ENCODE measurements at places on chromosomes 12 and 14.
A peak's percentile ranks its signal among the peaks of the same experiment; 100 is the strongest.

GRCh38 chr14:68305738-68306137, 486.2 kb downstream of the RAD51B start:
- DNase-seq, result no peak

GRCh38 chr12:15982071-15982470, 70.9 kb downstream of the DERA start:
- DNase-seq, result no peak

DNA sequence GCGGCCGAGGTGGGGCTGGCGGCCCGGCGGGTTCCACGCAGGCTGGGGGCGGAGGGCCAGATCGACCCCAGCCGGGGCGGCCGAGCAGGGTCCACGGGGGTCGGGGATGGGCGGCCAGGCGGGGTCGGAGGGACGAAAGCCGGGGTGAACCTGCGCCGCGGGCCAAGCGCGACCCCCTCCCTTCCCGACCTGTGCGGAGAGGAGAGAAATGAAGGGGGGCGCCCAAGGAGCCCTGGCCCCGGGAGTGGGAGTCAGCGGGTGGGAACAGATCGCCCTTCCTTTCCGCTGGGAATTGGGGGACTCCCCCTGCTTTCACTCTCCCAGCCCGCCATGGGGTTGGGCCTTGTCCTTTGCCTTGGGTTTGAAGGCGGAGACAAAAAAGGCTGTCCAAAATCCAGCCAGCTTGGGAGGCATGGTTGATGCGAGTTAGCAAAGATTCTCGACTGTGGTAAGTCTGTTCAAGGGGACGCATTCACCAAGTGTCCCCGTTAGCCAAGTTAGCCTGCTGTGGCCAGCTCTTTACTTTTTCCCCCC, 559 bp upstream of the CKAP4 start:
- peak; percentile 40 for DNase-seq

DNA sequence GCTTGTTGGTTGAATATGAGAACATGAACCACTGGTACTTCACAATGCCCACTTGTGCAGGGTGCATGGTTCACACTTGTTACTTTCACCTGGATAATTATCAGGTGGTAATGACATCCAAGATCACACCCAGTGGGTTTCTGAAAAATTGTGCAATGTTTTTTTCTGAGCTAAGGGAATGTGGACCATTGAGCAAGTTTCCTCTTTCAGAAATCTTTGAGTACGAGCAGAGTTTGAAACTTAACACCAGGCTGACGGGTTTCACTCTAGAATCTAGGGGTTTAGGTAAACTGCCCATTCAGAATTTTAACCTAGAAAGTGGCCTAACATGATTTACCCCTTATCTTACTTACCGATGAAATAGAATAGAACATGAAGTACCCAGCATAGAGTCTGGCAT, 389.6 kb downstream of the PAWR start:
- no peak for DNase-seq

- DNase-seq, result peak; percentile 20
These were observed 274.9 kb upstream of the NOVA1 start for GRCh38 chr14:26872515-26873361.

- DNase-seq, result no peak
These were observed 23.5 kb downstream of the ASB2 start for GRCh38 chr14:93952829-93953228.

DNA sequence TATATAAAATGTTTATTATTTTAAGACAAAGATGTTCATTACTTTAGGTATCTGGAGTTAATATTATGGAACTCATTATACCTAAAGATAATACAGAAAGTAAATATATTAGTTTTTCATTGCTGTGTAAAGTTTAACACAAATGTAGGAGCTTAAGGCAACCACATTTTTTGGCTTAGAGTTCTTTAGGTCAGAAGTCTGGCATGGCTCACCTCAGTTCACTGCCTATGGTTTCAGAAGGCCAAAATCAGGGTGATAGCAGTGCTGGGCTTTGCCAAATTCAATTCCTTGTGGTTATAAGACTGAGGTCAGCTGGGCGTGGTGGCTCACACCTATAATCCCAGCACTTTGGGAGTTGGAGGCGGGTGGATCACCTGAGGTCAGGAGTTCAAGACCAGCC, 35.5 kb upstream of the PRPF39 start:
- DNase-seq, result no peak

DNA sequence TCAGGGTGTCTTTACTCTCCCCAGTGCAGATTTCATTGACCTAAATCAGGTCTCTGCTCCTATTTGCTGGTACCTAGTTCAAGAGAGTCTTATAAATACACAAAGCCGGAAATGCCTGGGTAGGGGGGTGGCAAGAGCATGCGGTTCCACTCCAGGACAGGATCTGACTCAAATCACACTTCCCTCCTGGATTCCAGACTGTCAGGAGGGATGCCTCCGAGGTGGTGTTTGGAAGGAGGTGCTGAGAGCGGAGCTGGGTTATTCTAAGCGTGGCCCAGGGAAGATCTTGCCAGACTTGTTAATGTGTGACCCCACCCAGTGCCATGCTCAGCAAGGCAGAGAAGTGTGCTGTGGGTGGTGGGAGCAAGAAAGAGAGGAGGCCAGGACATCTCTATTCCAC, 49.8 kb downstream of the B4GALNT3 start:
- no peak for DNase-seq

- no peak for DNase-seq
These were observed 88.1 kb upstream of the PTPRR start for GRCh38 chr12:71008616-71009015.

DNA sequence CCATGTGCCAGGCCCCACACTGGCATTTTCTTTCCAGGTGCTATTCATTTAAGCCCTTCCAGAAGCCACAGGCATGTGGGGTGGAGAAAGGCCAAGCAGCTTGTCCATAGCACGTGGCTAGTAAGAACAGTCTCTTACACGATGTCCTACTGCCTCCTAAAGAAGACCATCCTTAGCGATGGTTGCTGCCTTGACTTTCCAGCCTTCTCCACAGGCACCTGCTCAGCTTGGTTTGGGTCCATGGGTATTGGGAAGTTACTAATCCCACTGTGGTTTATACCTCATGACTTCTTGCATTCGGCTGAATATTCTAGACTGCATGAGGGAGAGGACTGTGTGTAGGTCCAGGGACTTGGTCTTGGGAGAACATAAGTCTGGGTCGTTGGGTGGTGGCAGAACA, 49.2 kb downstream of the NINJ2 start:
- no peak for DNase-seq

DNA sequence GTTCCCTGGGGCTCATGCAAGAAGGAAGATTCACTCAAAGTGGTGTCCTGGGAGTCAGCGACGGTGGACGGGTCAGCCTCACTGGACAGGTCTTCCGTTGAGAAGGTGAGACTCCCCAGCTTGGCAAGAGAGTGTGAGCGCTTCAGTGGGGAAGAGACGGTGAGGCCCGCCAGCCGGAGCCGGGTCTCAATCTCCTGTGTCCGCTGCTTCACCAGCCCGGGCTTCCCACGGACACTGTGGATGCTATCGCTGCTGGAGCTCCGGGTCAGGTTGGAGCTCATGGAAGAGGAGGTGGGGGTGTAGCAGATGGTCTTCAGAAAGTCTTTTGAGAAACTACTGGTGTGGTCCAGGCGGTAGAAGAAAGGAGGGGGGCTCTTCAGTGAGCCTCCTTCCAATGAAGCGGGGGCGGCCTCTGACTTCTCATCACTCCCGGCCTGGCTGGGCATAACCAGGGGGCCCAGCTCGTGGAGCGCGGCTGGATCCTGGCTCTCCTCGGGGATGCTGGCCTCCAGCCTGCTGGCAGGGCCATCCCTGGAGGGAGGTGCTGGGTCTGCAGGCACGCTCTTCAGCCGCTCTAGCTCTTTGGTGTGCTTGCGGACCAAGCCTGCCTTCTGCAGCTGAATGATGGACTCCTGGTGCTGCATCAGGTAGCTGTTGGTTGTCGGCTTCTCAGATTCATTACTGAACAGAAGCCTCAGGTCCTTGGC, 56.9 kb upstream of the CORO1C start:
- DNase-seq, result no peak

- DNase-seq, result no peak
These were observed 73.9 kb downstream of the PPP1R36 start for GRCh38 chr14:64623554-64624165.

- no peak for DNase-seq
These were observed 143.7 kb downstream of the TTLL5 start for GRCh38 chr14:75804570-75805275.

DNA sequence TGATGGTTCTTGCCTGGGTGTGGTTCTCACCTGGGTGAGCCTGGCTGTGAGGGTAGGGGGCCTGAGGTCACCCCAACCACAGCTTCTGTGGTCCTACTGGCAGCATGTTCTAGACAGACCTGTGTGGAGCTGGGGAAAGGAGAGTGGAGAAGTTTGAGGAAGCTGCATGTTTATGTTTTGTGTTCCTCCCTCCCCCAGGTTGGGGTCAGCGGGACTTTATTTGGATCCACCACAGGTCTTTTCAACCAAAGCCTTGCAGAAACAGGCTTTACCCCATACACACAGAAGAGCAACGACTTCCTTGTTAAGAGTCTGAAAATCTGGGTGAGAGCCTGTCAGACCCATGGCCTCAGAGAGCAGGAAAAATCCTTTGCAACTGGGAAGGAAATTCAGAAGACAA, 5.6 kb downstream of the CD9 start:
- no peak for DNase-seq

- DNase-seq, result peak; percentile 48
These were observed 390.5 kb upstream of the CLEC14A start for GRCh38 chr14:38646391-38646790.

DNA sequence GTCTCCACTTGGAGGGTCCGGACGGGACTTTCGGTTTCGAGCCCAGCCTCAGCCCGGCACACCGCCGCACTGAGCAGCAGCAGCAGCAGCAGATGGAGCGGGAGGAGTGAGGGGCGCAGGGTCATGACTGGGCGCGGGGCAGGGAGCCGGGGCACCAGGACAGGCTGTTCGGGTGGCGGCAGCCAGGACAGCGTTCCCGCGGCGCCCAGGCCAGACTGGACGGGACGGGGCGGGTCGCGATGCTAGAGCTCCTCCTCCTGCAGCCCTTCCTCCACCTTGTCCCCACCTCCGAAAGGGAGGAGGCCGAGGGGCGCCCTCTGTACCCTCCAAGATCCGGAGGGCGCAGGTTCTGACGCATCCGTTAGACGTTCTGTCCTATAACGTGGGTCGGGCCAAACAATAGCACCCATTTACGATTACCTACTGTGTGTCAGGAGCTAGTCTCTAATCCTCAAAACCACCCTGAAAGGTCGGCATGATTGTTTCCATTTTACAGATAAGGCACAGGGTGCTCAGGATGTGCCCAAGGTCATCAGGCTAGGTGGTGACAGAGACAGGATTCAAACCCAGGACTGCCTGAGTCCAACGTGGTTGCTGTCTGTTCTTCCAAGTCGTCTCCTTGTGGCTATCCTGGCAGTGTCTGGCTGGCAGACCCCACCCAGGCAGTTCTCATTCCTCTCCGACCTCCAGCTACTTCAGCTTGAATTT, at the start of gene FKBP11:
FKBP11 (minus strand) TSS at position 189 of the 708 bp plus-strand sequence; CDS start at position 125, 64 bp downstream.
- no peak for DNase-seq

DNA sequence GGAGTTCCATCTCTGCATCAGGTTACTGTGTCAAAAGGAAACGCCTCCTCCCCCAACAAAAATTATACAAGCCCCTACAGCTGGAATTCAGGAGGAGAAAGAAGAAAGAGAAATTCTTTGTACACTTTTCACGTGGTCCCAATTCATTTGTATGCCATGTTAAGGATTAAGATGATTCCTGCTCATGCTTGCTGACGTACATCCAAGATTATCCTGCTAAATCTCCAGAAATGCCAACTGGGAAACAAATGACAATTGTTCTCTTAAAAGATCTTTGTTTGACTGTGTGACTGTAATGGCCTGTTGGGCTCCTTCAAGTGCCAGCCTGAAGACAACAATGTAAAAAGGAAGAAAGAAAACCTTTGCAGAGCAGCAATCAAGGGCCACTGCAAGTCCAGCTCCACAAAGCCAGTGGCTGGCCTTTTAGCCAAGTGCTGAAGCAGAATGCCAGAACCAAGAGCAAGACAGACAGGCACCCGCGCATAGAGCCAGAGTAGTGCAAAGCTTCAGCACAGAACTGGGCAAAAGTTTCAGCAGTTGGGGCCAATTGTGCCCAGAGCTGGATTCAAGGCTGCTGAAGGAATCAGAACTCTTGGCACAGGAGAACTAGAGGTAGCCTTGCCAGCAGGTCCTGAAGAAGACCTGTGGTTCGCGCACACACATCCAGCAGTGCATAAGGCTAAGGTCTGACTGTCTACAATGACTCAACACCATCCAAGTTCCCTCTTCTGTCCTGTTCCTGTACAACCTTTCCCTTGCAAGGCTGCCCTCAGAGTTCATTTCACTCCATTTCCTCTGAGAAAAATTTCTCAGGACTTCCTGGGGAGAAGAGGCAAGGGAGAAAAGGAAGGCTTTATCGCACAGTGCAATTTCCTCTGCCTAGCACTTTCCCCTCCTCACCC, 209.7 kb upstream of the BMP4 start:
- peak; percentile 51 for DNase-seq

DNA sequence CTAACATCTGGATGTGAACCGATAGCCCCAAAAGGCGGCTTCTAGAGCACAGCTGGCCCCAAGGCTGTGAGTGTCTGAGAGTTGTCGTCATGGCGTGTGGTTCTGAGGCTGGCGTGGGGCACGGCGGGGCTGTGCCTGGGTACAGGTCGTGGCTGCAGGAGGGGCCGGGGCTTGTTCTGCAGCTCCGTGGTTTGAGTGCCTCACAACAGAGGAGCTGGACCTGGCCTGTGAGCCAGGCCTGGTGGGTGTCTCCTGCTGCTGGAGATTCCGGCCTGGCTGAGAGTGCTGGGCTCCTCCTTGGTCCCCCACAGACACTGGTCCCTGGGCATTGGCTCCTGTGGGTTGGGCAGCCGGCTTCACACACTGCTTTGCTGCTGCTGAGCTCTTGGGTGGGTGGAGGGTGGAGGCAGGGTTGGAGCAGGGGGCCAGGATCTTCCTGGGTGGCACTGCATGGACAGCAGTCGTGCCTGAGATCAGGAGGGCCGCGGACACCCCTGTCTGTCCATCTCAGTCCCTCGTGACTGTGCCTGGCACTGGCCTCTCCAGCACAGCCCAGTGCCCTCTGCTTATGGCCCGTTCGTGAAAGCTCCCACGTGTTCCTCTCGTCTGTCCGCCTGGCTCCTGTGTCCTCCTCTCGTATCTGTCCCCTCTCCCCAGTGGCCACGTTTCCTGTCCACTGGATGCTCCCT, 31.8 kb upstream of the TEX22 start:
- DNase-seq, result peak; percentile 77

- no peak for DNase-seq
These were observed 62.8 kb downstream of the SERPINA3 start for GRCh38 chr14:94675036-94675435.

- no peak for DNase-seq
These were observed 46.1 kb downstream of the CYP46A1 start for GRCh38 chr14:99729991-99730875.

DNA sequence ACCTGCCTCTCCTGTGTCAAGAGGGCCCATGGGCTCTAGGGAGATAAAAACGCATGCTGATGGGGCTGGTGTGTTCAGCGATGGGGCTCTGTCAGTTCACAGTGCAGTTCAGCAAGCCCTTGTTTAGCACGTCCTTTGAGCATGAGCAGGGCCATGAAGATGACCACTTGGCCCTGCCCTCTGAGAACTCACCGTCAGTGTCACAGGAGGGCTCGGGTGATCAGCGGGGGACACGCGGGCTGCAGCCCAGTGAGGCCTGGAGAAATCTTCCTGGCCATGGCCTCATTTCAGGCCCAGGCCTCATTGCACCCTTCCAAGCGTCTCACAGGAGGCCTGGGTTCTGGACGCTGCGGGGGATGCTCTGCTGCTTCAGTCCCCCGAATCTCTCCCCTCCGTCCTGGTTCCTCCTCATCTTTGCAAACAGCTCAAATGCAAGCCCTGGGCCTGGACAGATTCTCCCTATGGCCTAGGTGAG, 181.6 kb downstream of the ADGRD1 start:
- no peak for DNase-seq

All from globus pallidus (tissue), 1 donor.